ENCODE measurements at places on chromosomes 12 and 14.

DNA sequence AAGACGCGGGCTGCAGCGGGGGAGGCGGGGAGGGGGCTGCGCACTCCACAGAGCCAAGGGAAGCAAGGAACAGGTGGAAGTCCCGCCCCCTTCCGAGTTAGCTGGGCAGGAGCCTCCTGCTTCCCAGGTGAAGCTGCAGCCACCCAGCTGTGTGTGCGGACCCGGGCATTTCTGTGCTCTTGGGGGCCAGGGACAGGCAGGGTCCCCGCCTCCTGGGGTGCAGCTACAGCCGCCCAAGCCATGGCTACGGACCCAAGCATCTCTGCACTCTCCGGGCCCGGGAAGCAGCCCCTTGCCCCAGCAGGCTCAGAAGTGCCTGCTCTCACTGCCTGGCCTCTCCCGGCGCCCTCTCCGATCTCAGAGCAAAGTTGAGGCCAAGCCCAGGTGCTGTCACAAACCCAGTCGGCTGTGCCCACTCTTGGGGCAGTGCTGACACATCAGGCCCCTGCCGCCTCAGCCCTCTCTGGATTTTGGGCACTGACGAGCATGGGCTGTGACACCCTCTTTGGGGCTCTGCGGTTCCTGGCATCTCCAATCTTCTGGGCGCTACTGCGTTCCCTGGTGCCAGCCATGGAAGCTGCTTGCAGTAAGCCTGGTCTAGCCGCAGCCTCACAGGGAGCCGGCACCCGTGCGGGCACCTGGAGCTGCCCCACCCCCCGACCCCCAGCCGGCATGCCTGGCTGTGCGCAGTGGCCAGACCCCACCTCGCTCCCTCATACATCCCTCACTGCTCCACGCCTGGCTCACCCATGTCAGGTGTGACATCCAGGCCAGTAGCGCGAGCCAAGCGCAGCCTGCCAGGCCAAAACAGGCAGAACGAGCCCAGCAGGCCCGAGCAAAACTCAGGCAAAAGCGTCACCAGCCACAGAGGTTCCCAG, 8.5 kb upstream of the MGAT4C start:
- no peak for DNase-seq

DNA sequence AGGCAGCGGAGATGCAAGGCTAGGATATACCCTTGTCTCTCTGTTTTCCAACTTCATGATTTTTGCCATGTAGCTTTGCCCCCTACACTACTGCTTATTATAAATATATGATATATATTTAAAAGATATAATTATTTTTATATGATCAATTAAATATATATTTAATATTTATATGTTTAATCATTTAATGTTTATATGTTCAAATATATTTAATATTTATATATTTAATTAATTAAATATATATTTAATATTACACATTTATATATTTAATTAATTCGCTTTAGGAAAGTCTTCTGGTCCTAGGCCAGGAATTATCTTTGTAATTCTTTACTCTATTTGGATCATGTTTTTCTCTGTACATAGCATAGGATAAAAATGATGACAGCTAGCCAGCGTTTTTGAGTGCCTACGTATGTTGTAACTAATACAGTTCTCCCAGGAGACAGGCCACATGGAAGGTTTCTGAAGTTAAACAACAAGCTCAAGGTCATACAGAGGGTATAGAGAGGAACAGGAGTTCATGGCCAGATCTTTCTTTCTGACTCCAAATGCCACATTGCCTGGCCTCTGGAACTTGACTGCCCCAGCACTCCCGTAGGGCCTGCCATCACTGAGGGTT, 192.5 kb downstream of the KCNA5 start:
- no peak for DNase-seq

GRCh38 chr14:77761205-77761931, 412 bp upstream of the SNW1 start:
- peak; percentile 73 for DNase-seq

DNA sequence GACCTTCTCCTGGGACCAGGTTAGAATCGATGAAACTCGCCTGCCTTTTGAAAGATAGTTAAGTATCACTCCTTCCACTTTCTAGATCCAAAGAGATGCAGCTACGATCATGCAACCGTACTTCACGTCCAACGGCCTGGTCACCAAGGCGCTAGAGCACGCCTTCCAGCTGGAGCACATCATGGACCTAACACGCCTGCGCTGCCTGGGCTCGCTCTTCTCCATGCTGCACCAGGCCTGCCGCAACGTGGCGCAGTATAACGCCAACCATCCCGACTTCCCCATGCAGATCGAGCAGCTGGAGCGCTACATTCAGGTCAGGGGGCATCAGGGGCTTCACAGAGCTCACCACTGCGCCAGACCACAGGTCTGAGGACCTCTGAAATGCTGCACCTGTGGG, 51.4 kb downstream of the DYNC1H1 start:
- no peak for DNase-seq

DNA sequence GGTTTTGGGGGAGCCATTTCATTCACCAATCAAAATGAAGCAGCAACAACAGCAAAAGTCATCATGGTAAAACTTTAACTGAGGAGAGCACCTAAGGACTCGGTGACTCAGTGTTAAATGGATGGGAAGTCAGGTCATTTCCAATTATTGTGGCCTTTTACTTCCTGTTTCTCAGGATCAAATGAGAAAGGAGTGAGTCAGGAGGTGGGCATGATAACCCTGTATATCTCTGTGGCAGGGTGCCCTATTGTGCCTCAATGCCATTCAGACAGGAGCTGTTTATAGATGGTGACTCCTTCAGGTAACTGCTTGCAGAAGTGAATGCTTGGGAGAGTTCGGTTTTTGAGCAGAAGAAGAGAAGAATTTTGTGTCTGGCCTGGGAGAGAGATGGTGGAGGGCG, 135.5 kb upstream of the CPM start:
- no peak for DNase-seq

GRCh38 chr14:64715146-64715627, 11.0 kb downstream of the PLEKHG3 start:
- DNase-seq: peak; percentile 10

DNA sequence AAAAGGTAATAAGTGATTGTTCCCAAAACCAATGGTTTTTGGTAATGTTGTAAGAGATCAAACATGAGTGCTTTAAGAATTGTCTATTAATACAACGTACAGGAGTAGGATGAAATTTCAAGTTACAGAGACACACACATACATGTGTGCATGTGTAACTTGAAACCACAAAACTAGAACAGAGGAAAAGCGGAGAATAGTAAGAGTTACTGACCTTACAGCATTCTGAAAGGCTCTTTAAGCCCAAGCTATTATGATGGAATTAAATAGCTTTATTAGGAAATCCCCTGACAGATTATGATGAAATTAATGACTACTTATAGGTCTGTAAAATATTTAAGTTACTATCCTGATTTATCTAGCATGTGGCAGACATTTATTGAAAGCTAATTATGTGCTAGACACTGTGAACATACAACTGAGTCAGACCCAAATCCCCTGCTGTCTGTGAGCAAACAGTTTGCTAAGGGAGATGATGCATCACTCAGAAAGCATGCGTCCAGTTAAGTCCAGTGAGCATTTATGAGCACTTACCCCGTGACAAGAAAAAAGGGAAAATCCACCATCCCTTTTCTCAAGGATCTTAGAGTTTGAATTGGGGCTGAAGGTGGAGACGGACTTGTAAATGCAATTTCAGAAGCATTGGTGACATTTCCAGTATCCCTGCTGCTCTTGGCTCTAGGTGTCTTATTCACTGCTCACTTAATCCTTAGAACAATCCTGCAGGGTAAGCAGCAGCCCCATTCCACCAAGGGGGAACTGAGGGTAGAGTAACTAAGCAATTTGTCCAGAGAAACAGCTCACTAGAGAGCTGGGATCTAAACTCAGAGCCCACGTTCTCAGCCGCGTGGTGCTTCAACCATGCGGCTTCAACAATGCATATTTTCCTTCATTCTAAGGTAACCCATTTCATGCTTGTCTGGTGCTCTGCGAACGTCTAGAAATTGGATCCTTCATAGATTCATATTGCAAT, 117.4 kb downstream of the EML1 start:
- no peak for DNase-seq

DNA sequence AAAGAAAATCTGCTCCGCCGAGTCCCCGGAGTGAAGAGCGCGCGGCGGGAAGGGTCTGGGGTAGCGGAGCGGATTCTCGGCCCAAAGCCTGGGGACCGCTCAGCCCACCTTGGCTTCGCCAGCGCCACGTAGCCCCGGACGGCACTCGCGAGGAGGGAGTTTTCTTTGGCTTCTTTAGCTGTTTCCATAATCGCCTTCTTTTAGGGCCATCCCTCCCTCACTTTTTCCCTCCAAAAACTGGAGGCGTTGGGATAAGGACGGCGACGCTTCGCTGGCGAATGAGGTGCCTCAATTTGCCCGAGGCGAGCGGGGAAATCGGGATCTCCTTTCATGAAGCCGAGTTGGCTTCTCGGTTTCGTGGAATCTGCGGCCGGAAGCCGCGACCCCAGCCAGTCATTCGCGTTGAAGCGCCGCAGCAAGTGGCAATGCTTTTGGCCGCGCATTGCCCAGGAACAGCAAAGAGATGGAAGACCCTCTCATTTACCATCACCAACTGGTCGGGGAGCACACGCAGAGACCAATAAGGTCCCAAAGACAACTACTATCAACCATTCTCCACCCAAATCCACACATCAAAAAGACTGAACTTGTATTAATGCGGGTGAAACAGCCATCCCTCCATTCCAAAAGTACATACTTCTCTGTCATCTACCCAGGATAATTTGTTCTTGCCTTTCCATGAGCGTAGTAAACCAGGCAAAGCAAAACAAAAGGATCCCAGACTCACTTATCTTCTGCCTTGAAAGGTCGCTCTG, 8.4 kb upstream of the SIX1 start:
- no peak for DNase-seq

DNA sequence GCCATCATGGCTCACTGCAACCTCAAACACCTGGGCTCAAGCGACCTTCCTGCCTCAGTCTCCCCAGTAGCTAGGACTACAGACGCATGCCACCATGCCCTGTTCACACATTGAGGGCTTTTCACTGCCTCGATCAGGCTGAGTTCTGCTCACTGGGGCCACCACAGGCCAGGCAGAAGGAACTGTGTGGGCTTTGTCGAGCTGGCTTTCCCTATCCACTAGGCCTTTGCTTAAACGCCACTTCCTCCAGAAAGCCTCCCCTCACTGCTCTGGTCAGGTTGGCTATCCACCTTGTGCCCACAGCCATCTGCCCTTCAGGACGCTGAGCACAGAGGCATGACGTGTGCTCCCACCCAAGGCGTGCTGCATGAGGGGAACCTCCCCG, 45.2 kb downstream of the MLXIP start:
- no peak for DNase-seq

DNA sequence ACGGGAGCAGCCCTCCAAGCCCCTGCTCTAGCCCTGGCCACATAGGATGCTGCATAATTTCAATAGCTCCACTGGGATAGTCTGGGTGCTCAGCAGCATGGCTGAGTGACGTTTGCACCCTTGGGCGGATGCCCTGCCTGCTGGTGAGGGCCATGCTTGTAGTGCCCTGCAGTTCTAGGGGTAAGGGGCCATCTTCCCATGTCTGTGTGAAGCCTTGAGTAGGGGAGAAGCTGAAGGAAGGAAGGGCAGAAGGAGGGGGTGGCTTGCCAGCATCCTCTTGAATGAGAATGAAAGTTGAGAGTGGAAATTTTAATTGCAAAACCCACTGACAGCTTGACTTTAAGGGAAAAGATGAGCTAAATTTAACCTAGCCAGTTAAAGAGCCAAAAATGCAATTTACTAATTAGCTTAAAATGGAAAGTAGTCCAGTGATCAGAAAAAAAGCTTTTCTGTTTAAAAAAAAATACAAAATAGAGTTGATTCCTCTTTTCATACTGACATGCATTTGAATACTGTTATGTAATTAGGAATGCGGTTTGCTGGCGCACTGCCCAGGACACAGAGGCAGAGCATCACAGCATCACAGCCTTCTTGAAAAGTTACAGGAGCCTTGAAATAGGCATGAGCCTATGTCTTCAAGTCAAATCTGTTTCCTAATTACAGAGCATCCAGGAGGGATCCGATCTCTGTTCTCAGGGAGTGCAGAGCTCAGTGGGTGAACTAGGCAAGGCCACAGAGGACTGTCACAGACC, 18.5 kb upstream of the EML1 start:
- DNase-seq: no peak

DNA sequence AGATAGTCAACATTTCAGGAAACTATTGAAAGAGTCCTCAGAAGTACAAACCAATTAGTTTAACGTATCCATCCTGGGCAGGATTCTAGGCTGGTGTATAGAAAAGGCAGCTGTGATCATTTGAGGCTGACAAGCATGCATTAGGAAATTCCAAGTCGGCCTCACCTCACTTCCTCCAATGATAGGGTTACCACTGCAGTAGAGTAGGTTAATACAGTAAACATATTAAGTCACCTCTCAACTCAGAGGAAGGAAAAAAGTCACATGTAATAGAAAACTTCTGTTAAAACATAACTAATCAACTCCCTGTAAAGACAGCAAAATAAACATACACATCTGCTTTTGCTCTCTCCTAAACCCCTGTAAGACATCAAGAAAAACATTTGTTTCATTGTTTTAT, 33.5 kb downstream of the MED13L start:
- DNase-seq: no peak

DNA sequence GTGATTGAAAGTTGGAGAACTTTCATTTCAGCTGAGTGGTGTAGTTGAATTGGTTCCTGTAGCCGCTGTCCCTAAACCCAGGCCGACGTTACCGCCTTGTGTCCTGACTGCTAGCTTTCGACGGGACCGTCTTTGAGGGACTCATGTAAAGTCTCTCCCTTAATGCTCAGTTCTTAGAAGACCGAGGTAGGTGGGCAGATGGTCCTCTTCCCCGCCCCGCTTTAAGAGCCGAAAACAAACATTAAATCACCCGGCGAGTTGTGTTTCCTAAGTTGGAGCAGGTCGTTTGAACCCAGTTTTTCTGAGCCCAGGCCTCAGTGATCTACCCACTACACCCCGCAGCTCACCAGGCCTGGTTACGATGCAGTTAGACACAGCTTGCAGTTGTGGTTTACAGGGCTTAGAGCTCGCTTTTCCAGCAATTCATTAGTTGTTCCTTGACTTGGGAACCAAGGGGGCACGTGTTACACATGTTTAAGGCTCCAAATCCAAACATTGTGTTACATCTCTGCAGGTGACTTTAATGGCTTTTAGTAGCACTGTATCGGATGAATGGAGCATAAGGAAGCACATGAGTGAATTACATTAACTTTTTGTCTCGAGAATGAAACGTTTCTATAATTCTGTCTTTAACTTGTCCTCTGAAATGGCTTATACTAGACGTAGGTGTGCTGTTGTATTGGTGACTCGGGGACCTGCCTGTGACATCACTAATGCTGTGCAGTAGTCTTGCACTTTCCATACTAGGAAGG, 790 bp downstream of the NEDD1 start:
- DNase-seq: no peak

GRCh38 chr12:103580026-103580425, 7.0 kb upstream of the STAB2 start:
- DNase-seq: no peak

DNA sequence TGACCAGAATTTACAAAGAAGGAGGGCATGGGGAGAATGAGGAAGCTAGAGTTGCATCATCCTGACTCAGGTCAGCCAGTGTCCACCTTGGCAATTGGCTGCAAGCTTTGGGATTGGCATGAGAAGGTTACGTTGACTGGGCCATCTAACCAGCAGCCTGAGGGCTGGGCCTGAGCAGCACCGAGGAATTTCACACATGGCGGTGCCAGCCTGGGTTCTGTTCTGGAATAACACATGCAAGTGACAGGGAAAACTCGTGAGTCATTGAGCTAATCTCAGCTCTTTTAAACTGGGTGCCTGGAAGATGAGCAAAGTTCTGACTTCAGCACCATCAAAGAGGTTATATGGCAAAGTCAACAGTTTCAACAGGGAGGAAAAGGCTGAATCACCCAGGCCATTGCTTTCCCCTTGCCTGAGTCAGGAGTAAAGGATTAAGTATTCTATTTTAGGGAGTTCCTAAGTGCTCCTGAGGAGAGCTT, 543.2 kb upstream of the TBX3 start:
- DNase-seq: no peak

Measured in tibial artery (tissue), 4 donors.